ENCODE measurements at places on chromosomes 7 and 10. TPM values are rescaled to one million over a fixed set of nuclear protein-coding genes. Genes with fewer than 3 reads are reported as not detected.

The CDK14 gene
- 54.1 TPM for total RNA-seq

The UCN3 gene
- not detected for total RNA-seq

The SLC16A12 gene
- 1.1 TPM for total RNA-seq

The WNT8B gene
- not detected for total RNA-seq

The SUN3 gene
- total RNA-seq, result not detected

The SPDYE16 gene
- 0.62 TPM for total RNA-seq

The WDR11 gene
- total RNA-seq, result 32.2 TPM

The UCMA gene
- total RNA-seq, result not detected

The HECW1 gene
- 2.1 TPM for total RNA-seq

The AKR1C1 gene
- total RNA-seq, result 21.8 TPM

The TRPV5 gene
- not detected for total RNA-seq

Data from ovary (tissue), 10 donors.